Anterior cingulate cortex (tissue), 58 donors: ENCODE measurements at places on chromosomes 2 and 18.

DNA sequence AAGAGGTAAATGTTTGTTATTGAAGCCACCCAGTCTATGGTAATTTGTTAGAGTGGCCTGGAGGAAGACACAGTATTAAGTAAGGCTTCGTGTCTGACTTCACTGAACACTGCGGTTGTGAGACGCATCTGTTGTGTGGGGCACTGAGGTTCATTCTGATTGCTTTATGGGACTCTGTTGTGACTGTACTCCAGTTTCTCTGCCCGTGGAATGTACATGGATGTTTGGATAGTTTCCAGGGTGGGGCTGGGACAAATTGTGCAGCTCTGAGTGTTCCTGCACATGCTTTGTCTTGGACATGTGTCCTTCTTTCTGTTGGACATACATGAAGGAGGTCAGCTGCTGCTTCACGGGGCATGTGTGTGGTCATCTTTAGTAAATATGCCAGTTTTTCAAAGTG, 58.6 kb downstream of the ODC1 start:
- no peak for DNase-seq

GRCh38 chr2:67858886-67859285, 203.9 kb downstream of the C1D start:
- no peak for DNase-seq

- no peak for DNase-seq
These were observed 111.5 kb downstream of the MCFD2 start for GRCh38 chr2:46803911-46804670.

DNA sequence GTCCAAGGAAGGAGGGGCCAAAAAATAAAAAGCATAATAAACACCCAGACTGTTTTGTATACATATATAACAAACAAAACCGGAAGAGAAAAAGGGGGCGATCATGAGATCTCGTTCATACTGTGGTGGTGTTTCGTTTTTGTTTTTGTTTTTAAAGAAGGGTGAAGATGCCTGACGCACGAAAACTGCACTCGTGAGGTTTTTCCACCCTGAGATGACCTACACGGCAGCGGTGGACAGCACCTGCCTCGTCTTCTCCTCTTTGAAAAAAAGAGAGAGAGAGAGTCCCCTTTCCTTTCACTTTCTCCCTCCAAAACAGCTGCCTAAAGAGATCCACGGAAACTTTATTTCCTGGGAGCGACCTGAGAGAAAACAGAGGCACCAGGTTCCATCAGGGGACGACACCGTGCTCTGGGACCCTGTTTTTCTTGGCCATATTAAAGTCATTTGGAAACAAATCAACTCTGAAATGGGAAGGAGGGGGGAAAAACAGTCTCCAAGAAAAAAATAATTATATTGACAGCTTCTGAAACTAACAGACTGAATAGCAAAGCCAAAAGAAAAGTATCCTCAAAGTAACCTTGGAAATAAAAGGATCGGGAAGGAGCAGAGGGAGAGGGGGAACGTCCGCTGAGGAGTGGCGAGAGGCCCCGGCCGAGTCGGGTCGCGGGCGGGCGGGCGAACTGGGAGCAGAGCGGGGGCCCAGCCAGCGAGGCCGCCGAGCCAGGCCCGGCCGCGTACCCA, 3.5 kb downstream of the POU3F3 start:
- DNase-seq: peak; percentile 34

GRCh38 chr2:22035361-22035830, 911.6 kb downstream of the TDRD15 start:
- DNase-seq: no peak

GRCh38 chr2:8427211-8427610, 254.6 kb upstream of the ID2 start:
- no peak for DNase-seq

DNA sequence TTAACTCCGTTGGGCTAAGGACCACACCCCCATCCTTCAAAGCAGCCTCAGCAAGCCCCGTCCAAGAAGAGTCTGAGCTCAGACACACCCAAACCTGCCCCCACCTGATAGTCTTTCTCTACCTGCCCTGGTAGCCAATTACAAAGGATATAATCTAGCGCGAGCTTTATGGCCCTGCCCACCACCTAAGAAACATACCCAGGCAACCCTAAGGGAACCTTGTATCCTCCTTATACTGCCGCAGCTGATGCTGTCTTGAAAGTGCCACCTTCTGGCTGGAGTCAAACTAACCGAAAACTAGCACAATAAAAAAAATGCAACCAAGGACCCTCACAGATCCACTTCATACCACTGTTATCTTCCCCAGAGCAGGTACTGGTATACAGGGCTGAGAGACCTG, 628.3 kb upstream of the REG3G start:
- no peak for DNase-seq

GRCh38 chr2:238163481-238164198, 4.9 kb downstream of the ERFE start:
- no peak for DNase-seq

GRCh38 chr2:237057893-237058300, 27.8 kb upstream of the COPS8 start:
- DNase-seq: no peak

DNA sequence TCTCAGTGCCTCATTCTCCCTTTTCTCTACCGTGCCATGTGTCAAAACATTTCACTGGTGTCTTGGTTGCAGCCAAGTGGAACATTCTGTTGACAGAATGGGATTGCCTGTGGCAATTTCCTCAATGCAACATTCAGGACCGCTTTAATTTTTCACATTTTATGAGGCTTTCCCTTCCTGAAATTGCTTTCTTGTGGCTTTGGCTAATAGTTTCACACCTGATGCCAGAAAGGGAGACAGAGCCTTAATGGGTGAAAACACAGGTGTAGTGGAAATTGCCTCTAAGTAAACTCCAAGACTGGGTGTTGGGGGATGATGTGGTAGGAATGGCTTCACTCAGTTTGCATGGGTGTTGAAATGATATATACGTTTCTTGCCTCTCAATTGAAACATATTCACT, 278.3 kb downstream of the TSN start:
- no peak for DNase-seq

- no peak for DNase-seq
These were observed 400.6 kb upstream of the ID2 start for GRCh38 chr2:8281234-8281633.
